CD4-positive, alpha-beta T cell treated with Interleukin-6 at 100 ng/mL for 8 hours (primary cell): ENCODE measurements at places on chromosomes 3 and 15.
A peak's percentile ranks its signal among the peaks of the same experiment; 100 is the strongest.

GRCh38 chr15:50330921-50331320, 24.1 kb downstream of the GABPB1 start:
- no peak for DNase-seq

- no peak for DNase-seq
Observed at GRCh38 chr3:40923143-40923542, 276.2 kb upstream of the CTNNB1 start.

GRCh38 chr3:128337305-128337704, 129.4 kb downstream of the DNAJB8 start:
- no peak for DNase-seq

- no peak for DNase-seq
Observed at GRCh38 chr3:58021962-58022361, 13.7 kb downstream of the FLNB start.

- no peak for DNase-seq
Observed at GRCh38 chr15:31236184-31237042, 90.2 kb upstream of the KLF13 start.

- DNase-seq, result peak; percentile 46
Observed at GRCh38 chr15:78061963-78062427, 15.5 kb downstream of the TBC1D2B start.

DNA sequence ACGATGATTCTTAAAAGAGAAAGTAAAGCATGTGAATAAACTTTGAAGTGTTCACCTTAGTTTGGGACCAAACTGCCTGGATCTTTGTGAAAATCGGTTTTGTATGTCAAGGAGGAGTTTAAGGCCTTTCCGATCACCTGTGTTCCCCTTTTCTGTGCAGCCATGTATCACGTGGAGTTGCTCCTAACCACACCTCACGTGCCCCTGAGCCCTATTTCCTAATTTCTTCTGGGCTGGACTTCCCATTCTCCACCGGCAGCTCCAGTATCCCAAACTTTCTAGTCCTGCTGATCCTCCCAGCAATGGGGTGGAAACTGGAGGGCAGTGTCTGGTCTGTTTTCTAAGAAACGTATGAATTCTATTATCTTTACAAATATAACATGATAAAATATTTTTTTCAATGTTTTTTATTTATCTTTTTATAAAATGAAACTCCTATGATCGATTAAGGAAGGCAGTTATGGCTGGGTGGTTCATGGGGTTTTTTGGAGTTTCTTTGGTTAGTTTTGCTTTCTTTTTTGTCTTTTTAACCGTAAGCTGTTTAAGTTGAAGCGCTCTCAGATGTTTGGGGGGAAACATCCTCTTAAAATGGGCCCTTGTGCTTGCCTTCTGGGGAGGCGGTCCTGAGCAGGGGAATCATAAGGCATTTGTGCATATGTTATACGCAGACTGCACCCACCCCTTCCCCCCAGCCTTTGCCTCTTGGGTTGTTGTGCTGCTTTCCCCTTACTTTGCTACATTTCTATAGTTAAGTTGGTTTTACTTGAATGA, 43.6 kb upstream of the WWTR1 start:
- no peak for DNase-seq

GRCh38 chr3:27840807-27841594, 118.9 kb upstream of the EOMES start:
- no peak for DNase-seq

- DNase-seq, result no peak
Observed at GRCh38 chr3:189699885-189700284, 68.7 kb downstream of the TP63 start.

DNA sequence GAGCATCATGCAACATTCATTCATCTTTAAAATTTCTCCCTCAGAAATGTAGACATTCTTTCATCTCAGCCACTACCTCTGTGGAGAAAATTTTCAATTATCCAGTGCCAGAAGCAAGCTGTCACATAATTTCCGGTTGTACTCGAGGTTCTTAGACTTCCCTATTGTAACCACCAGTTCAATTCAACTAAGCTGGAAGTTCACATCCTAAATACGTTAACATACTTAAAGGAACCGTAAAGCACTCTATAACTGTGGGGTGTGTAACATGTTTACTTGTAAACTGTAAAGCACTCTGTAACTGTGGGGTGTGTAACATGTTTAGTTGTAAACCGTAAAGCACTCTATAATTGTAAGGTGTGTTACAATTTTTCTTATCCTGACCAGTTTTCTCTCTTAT, 150.3 kb downstream of the PLCL2 start:
- DNase-seq, result no peak

- DNase-seq, result no peak
Observed at GRCh38 chr3:125072301-125072700, 16.5 kb upstream of the HEG1 start.

DNA sequence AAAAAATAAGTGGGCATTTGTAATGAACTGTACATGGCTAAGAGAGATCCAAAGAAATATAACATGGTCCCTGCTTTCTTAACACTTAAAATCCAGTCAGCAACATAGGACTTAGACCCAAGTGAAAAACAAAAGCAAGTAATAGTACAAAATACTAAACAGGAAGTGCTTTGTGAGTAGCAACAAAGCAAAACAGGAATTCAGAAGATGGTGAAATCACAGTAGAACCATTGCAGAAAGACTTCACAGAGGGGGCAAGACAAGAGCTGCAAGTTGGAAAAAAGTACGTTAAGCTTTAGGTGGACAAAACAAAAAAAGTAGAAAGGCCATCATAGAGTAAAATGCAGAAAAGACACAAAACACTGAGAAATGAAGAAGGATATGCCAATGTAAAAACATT, 116.0 kb downstream of the TBC1D5 start:
- no peak for DNase-seq

DNA sequence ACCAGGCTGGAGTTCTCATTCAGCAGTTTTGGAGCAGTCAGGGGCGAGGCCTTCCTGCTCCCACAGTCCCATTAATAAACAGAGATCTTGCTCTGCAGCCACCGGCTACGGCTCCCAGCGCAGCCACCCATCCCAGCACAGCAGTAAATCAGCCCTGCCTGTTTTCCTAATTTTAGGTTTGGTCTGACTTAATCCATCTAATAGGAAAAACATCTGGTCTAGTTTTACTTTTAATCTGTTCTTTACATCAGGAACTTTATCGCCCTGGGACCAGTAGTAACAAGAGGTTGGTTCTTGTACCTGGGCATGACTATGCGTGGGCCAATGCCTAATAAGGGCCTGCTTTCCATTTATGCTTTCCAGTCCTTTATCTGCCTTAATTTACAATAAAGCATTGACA, 264.0 kb upstream of the DPH6 start:
- DNase-seq, result no peak

DNA sequence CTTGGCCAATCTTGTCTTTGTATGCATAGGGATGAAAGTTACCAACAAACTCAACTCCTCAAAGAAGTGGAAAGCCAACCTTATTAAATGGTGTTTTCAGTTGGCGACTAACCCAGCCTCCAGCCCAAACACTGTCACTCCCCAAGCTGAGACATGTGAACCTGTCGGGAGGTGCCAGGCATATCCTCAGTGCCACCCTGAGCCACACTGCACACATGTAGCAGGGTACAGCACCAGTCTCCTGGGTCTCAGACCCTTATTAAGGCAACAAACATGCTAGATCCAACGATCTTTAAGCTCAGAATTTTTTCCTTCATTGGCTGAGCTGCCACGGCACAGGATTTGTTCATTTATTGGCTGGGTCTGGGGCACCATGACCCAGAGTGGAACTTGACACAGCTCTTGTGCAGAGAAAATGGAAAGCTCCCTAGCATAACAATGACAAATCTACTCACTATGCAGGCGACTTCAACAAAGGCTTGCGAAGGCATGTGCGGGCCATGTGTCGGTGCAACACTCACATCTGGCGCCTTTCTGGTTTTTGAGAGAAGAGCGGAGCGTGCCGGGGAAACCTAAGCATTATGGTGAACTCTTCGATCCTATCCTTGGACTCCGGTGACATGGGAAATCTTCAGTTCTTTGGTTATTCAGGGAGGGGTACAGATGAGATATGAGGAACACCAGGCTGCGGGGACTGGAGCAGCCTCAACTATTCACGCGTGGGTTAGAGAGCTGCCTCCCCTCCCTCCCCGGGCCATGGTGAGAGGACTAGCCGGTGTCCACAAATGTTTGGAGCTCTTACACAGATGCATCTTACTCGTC, 190.1 kb downstream of the FAM43A start:
- no peak for DNase-seq

- DNase-seq, result no peak
Observed at GRCh38 chr15:29859973-29860715, 37.9 kb upstream of the TJP1 start.

- no peak for DNase-seq
Observed at GRCh38 chr15:73573037-73573436, 60.2 kb downstream of the NPTN start.

- no peak for DNase-seq
Observed at GRCh38 chr15:94186770-94187331, 44.5 kb upstream of the MCTP2 start.

DNA sequence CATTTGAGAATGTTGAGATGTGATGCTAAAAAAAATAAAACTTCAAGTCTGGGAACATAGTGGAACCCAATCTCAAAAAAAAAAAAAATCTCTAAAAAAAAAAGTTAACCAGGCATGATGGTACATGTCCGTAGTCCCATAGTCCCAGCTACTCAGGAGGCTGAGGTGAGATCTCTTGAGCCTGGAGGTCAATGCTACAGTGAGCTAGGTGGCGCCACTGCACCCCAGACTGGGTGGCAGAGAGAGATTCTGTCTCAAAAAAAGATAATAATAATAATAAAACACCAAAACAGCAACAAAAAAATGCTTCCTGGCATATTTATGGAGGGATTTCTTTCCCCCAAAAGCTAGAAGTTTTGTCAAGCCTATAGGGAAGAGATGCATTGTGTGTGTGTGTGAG, 361.6 kb downstream of the ROBO1 start:
- DNase-seq, result no peak

DNA sequence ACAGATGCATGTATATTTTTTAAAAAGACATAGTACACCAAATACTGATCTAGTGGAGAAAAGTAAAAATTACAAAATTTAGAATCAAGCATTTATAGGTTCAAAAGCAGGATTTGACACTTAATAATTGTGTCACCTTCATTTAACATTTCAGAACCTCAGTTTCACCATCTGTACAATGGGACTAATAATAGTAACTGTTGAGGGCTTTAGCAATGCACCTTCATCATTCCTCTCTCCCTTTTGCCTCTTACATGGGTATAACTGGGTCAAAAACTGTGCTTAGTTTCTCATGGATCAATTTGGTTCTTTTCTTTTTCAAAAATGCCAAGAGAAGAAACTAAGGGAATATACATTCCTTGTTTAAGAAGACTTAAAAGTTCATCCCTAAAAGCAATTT, 5.5 kb upstream of the TMEM212 start:
- no peak for DNase-seq

- peak; percentile 19 for DNase-seq
Observed at GRCh38 chr3:171028025-171028778, 1.7 kb upstream of the SLC2A2 start.

- DNase-seq, result peak; percentile 21
Observed at GRCh38 chr3:46690798-46691197, 2.7 kb downstream of the ALS2CL start.

DNA sequence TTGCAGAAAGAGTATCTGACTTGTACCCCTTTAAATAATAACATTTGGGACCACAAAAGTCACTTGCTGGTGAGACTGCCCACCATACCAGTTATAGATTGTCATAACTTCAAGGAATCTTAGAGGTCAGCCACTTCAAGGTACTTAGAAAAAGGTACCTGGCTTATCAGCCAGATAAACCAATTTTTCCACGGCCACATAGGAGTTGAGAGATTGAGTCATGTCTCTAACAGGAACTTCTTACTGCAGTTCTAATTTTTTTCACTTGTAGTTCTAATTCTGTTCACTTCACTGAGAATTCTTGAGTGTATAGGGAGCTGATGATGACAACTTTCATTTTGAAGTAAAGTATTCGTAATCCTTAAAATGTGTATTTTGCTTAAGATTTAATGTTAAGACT, 317.1 kb upstream of the CBLB start:
- DNase-seq, result no peak

- DNase-seq, result no peak
Observed at GRCh38 chr3:30551266-30551665, 55.1 kb upstream of the TGFBR2 start.
